ENCODE measurements at places on chromosomes 4 and X.

- peak; percentile 22 for DNase-seq
Observed at GRCh38 chrX:134513091-134513490, 53.1 kb downstream of the HPRT1 start.

GRCh38 chrX:52363247-52363883 lies 5.5 kb upstream of the XAGE2 start:
- DNase-seq, result no peak

DNA sequence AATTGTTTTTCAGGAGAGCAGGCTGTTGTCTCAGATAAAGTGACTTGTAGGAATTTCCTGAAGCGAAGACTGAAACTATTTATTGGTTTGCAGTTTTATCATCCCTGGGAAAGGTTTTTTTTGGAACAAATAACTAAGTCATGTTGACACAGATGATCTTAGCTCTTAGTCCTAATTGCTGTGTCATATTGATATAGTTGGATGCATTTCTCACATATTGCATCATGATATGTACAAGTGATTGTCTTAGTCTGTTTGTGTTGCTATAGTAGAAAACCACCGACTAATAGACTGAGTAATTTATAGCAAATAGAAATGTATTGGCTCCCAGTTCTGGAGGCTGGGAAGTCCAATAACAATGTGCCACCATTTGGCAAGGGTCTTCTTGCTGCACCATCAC lies 397.5 kb upstream of the PPP1R2C start:
- DNase-seq, result no peak

DNA sequence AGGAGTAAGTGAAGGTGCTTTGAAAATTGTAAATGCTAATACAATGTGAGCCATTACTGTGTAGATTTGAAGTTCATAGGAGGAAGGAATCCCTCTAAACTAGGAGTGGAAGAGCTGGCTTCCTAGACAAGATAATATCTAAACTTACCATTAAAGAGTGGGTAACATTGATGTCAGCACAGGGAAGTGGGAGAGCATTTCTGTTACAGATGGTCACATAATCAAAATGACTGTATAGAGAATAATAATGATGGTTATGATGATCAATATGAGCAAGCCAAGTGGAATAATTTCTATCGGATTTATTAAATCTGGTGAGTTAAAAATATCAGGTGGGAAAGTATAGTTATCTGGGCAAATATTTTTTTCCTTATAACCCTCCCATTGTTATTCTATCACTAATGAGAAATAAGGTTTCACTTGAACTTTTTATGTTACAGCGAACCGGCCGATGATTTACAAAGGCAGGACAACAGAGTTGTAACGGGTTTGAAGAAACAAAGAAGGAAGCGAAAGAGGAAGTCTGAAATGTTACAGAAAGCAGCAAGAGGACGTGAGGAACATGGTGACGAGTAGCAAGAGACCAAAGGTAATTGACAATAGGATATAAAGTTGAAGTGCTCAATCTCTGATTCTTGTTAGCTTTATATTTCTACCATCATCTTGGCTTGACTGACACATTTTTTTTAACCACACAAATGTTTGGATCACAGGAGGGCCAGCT lies 43.5 kb downstream of the FMR1NB start:
- no peak for DNase-seq

- no peak for DNase-seq
Observed at GRCh38 chr4:116953947-116954346, 131.4 kb downstream of the TRAM1L1 start.
